ENCODE measurements at places on chromosomes 3 and 15.

- no peak for DNase-seq
These were observed 213.5 kb upstream of the CRBN start for GRCh38 chr3:3392946-3393345.

GRCh38 chr3:10563396-10563795 lies 58.0 kb upstream of the ATP2B2 start:
- DNase-seq, result no peak

DNA sequence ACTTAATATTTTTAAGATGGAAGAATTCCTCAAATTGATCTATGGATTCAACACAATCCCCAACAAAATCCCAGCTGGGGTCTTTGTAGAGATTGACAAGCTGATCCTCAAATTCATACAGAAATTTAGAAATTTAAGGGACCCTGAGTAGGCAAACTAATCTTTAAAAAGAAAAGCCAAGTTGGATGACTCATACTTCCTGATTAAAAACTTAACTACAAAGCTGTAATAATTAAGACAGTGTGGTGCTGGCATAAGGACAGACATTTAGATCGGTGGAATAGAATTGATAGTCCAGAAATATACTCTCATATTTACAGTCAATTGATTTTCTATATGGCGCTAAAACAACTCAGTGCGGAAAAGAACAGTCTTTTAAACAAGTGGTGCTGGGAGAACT lies 11.6 kb downstream of the FAM162A start:
- DNase-seq, result no peak

DNA sequence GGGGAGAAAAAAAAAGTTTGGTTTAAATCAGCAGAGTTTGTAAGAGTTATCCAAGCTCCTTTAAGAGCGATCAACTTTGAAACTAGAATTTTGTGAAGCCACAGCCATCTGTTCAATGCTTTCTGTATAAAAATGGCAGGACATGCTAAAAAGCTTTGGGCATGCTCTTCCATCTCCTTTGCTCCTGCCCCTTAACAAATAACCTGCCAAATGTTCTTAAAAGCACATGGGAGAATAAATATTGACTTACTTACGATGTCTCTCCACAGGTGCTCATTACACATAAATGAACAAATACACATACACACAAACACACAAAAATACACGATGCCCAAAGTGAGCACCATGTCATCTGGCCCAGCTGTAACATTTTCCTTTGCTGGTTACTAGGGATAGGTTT lies 211.8 kb upstream of the DPH6 start:
- DNase-seq, result no peak

DNA sequence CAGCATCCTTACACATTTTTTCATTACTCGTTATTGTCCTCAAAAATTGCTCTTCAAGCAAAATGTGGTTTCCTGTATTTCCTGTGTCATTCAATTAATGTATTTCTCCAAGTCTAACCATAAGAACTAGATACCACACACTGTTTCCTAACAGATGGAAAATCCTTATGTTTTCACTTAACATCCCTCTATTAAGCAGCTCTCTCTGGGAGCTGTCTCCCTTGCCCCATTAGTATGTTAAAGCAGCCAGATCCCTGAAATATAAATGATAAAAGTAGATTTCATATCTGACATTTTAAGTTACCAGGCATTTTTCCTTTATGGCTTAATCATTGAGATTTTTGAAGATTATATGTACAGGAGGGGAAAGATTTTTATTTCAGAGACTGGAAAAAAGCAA lies 15.9 kb downstream of the PFN2 start:
- no peak for DNase-seq

DNA sequence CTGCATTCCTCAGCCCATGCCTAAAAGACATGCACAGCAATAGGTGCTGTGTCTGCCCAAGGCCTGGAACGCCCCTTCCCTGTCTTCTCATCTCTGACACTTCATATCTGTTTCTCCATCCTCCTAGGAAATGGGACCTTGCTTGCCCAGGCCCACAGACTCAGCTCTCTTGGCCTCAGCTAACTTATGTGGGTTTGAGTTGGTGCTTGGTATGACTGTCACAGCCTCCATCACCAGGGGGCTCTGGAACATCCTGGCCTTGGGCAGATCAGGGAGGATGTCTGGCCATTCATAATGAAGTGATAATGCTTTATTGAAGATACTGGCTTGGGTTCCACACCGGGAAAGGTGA lies 156.7 kb upstream of the SMAD3 start:
- DNase-seq, result no peak

DNA sequence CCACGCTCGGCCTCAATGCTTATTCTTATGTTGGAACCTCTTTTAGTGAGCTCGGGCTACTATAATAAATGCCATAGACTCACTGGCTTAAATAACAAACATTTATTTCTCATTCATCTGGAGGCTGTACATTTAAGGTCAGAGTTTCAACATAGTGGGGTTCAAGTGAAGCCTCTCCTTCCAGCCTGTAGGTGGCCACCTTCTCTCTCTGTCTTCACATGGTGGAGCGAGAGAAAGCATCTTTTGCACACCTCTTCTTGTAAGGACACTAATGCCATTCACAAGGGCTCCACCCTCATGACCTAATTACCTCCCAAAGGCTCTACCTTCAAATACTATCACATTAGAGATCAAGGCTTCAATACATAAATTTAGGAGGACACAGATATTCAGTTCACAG lies 520.3 kb upstream of the EPHA6 start:
- DNase-seq, result no peak

- DNase-seq, result no peak
These were observed 377.7 kb downstream of the IL20RB start for GRCh38 chr3:137335478-137335877.

GRCh38 chr15:78207110-78207458 lies 27.3 kb downstream of the ACSBG1 start:
- DNase-seq, result no peak

GRCh38 chr3:55624238-55624637 lies 137.1 kb upstream of the WNT5A start:
- no peak for DNase-seq

GRCh38 chr3:104102386-104102785 lies 1264.3 kb upstream of the ALCAM start:
- no peak for DNase-seq

DNA sequence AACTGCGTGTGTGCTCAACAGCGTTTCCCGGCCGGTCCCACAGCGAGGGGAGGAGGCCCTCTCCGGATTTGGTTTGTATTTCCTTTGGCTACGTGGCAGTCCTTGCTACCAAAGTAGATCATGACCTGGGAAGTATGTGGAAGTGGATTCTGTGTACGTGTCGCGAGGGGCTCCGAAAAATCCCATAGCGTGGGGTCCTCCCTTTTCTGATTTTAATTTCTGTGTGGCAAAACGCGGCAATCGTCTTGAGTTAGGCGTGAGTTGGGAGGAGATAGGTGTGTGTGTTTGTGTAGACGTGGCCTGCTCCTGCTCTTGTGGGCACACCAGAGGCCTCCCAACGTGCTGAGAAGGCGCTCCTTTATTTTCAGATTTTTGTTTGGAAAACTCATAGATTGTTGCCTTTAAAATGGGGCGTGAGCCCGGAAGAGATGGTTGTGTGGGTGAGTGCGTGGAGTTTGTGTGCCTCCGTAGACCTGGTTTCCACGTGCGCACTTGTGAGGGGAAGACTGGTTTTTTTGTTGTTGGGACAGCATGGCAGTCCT lies 1.2 kb downstream of the TRIM71 start:
- no peak for DNase-seq

GRCh38 chr3:94217406-94217805 lies 154.5 kb downstream of the NSUN3 start:
- no peak for DNase-seq

DNA sequence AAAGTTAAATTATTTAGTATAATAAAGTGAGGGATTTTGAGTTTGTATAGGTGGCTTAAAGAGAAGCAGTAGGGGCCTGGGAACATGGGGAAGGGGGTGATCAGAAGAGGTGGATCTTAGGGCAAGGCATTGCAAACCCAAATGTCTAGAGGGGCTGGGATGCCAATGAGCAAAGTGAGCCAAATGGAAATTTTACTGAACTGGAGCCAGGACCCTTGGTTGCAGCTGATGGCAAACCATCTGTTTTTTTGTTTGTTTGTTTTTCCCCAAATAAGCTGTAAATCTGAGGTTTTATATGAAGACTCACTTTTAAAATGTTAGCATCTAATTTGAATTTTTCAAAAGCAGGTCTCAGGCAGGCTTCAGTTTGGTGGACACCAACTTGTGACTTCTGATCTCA lies 14.8 kb upstream of the PARP14 start:
- no peak for DNase-seq

GRCh38 chr3:43866529-43867353 lies 176.0 kb downstream of the ABHD5 start:
- no peak for DNase-seq

GRCh38 chr15:90478846-90479481 lies 50.8 kb upstream of the CRTC3 start:
- no peak for DNase-seq

DNA sequence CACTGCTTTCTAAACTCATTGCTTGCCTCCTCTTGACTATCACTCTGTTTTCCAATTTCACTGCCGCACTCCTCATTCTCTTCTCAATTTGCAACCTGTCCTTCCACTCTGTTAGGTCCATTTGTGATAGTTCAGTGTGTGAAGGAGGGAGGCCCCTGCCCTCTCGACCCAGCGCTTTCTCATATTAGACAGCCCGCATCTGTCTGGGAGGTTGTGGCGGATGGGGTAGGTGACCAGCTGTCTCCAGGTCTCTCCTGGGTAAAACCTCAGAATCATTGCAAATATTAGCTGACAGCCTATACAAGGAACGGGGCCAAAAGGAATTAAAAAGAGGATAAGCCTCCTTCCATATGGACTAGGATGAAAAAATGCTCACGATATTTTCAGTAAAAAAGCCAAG lies 358.3 kb downstream of the SHQ1 start:
- no peak for DNase-seq

DNA sequence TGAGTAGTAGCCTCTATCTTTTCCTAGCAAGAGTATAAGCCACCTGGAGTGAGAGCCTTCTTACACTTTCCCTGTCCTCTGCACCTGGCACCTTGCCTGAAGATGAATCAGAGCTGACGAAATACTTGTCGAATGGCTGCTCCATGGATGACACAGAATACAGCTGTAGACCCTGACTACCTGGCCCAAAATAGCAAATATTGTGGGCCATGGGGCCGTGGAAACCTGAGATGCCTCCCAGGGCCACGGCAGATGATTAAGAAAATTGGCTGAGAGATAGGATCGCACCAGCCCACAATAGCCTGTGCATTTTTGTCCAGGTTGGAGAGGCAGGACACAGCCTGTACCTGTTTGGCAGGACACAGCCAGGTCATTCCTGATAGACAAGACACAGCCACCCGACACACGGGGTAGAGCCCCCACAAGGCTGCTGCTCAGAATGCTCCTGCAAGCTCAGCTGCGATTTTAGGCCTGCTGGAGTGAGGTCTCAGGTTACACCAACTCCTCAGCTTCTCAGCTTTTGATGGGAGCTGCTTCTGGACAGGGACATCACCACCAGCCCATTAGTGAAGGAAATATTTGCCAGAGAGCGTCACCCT lies 22.9 kb upstream of the TPM1 start:
- DNase-seq, result no peak

DNA sequence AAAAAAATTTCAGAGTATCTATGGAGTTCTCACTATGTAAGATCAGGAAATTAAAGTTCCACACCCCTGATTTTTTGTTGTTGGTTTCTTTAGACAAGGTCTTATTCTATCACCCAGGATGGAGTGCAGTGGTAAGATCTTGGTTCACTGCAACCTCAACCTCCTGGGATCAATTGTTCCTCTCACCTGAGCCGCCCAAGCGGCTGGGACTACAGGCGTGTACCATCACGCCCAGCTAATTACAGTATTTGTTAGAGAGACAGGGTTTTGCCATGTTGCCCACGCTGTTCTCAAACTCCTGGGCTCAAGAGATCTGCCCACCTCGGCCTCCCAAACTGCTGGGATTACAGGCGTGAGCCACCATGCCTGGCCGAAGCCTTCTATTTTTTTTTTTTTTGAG lies 12.4 kb downstream of the QRICH1 start:
- no peak for DNase-seq

GRCh38 chr15:52078876-52079700 lies 33.5 kb downstream of the BCL2L10 start:
- DNase-seq, result no peak

GRCh38 chr3:171358181-171358880 lies 101.9 kb downstream of the TNIK start:
- no peak for DNase-seq

DNA sequence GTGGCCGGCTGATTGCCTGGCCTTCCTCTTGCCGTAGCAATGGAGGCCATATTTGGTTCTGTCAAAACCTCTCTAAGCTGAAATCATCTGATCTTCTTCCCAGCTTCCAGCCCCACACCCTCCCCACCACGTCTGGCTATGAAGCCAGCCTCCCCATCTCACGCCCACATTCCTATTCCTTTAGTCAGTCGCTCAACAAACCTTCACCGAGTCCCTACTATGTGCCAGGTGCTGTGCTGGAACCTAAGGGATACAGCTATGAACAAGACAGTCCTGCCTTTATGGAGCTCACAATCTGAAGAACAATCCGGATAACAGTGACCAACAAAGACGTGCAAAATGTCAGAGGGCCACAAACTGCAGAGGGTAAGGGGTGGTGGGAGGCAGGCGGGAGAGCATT lies 31.9 kb upstream of the SMAD6 start:
- DNase-seq, result no peak

- no peak for DNase-seq
These were observed 10.9 kb downstream of the RARB start for GRCh38 chr3:25438791-25439555.

DNA sequence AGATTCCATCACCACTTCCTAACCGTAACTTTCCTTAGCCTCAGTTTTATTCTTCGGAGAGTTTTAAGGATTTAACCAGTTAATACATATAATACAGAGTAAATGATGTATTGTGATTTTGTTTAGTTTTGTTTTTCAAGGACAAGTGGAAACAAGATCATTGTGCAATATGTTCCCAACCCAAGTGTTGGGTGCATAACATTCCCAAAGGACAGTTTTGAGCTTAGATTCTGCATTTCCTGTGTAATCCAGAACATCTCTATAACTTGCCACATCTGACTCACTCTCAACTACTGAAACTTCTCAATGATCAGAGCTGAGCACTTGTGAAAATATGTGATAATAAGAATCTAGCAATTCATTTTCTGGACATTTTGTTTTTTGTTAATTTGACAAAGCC lies 466.1 kb upstream of the PPP2R3A start:
- DNase-seq, result no peak

- DNase-seq, result no peak
These were observed 15.8 kb upstream of the TFDP2 start for GRCh38 chr3:142165194-142165593.

DNA sequence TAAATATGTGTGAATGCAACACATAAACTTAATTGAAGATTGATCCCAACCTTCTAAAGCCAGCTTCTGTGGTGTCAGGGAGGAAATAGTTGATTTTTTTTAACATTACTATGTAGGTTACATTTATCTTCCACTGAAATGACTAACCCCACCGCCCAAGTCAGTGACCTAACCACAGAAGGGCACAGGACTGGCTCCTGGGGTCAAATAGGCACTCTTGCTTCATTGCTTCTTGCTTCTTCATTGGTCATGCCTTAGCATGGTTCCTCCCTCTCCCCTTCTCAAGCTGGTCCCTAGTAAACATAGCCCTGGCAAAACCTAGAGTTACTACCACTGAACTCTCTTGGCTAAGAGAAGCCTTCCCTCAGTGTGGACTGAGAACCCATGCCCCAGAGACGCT lies 12.3 kb downstream of the EIF1B start:
- DNase-seq, result no peak

- no peak for DNase-seq
These were observed 74.2 kb upstream of the BHLHE40 start for GRCh38 chr3:4904811-4905695.

GRCh38 chr3:50588759-50589433 lies 19.6 kb downstream of the HEMK1 start:
- DNase-seq, result no peak

GRCh38 chr15:83115410-83115809 lies 8.0 kb downstream of the TM6SF1 start:
- DNase-seq, result no peak

Data from esophagus squamous epithelium (tissue), 5 donors.